GM18507 (cell line): ENCODE measurements at places on chromosomes 1 and 21.

- no peak for DNase-seq
Measured at GRCh38 chr1:89022167-89022959, at the start of gene GBP3. Gene GBP3, minus strand, starts transcription at chr1:89022866. Its CDS starts 2,145 bp downstream, at chr1:89020721.

- DNase-seq: no peak
Measured at GRCh38 chr1:44805311-44806024, 1.7 kb downstream of the DYNLT4 start.

GRCh38 chr1:216184126-216184680, 239.0 kb downstream of the USH2A start:
- no peak for DNase-seq

GRCh38 chr1:3501856-3502640, 47.6 kb downstream of the ARHGEF16 start:
- DNase-seq: peak; percentile 60

- no peak for DNase-seq
Measured at GRCh38 chr1:23736437-23737134, 6.7 kb upstream of the ELOA start.

DNA sequence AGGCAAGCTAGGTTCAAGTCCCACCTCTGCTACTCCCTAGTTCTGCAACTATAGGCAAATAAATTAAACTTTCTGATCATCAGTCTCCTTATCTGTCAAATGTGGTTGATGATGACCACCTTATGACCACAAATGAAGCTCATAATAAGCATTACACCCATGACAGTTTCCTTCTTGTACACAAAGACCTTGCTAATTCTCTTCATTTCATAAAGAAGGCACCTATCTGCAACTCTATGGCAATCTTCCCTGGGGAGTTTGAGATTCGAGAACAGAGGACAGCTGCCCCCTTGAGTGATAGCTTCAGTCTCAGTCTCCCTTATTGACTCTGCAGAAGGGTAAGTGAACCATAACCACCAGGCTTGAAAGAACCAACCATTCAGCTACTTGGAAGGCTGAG, 503.1 kb upstream of the DAB1 start:
- DNase-seq: no peak

DNA sequence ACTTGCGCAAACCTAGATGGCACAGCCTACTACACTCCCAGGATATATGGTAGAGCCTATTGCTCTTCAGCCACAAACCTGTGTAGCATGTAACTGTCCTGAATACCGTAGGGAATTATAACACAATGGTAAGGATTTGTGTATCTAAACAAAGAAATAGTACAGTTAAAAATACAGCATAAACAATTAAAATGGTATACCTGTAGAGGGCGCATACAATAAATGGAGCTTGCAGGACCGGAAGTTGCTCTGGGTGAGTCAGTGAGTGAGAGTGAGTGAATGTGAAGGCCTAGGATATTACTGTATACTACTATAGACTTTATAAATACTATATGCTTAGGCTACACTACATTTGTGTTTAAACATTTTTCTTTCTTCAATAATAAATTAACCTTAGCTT, 99.3 kb downstream of the PLD5 start:
- DNase-seq: no peak

- no peak for DNase-seq
Measured at GRCh38 chr1:245298781-245299180, 144.0 kb downstream of the KIF26B start.

DNA sequence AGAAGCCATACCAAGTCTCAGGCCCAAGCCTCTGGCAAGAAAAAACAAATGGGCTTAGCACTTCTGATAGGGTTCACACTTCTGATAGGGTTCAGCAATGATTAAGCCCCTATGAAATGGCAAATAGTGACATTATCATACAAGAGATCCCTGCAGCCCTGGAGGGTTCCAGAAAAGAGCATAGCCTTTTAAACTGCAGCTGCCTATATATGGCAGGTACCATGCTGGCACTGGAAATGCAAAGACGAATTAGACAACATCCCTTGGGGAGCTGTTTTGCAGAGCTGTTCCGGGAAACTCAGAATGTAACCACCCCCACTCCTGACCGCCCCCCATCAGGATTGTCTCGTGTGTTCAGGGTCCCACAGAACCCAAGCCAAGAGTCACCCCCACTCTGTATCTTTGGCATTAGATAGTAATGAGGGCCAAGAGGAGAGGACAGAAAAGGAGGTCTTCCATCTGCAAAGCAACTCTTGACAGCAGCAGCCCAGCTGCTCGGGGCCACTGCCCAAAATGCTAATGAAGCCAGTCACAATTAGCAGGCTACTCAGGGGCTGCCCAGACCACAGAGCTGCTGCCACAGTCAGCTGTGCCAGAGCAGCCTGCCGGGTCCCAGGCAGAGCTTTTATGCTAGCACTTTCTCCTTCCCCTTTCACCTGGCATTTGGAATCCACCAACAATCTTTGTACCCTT, 50.9 kb downstream of the ITPKB start:
- DNase-seq: no peak

GRCh38 chr1:30889511-30889910, 19.0 kb downstream of the SDC3 start:
- no peak for DNase-seq

GRCh38 chr1:214683621-214684020, 80.6 kb downstream of the CENPF start:
- no peak for DNase-seq

- no peak for DNase-seq
Measured at GRCh38 chr1:234608911-234609690, 877 bp downstream of the IRF2BP2 start.

- no peak for DNase-seq
Measured at GRCh38 chr21:38950435-38951094, 144.8 kb downstream of the ETS2 start.

GRCh38 chr1:28039341-28039740, 49.1 kb downstream of the EYA3 start:
- no peak for DNase-seq

DNA sequence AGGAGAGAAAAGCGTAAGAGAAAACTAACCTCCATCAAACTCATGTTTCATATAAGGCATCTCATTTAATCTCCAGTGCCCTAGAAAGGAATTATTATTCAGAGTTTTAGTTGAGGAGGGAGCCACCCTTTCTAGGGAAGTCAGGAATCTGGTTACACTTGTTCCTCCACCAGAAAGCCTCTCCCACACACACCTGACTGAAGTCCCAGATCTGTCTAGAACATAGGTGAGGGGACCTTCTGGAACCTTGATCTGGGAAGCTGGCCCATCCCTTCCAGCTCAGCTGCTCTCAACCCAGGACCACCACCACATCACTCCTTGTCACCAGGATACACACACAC, 1.9 kb upstream of the DENND2D start:
- no peak for DNase-seq
